ENCODE measurements at places on chromosomes 2 and 18.

DNA sequence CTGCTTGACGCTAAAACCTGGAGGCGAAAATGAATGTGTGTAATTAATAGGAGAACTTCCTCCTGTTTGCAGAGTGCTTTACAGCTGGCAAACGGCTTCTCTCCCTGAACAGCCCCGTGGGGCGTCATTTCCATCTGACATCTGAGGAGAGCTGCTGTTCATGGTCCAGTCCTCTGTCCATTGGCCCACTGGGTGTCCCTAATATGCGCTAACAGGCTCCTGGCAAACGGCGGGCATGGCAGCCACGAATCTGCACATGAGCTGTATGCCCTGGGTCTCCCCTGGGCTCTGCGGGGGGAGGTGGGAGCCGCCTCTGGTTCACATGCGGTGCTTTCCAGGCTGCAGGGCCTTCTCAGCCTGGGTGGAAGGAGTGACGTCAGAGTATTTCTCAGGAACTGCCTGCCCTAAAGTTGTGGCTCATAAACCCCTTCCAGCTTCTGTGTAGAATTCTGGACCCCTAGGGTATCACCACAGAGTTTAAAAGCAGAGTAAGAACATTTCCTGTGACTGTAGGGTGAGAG lies 73.2 kb downstream of the LRRFIP1 start:
- peak; percentile 61 for DNase-seq

- no peak for DNase-seq
Measured at GRCh38 chr18:44871771-44872170, 191.1 kb downstream of the SETBP1 start.

GRCh38 chr2:66897691-66898150 lies 462.8 kb downstream of the MEIS1 start:
- no peak for DNase-seq

- no peak for DNase-seq
Measured at GRCh38 chr2:186523791-186524190, 37.7 kb downstream of the ZC3H15 start.

DNA sequence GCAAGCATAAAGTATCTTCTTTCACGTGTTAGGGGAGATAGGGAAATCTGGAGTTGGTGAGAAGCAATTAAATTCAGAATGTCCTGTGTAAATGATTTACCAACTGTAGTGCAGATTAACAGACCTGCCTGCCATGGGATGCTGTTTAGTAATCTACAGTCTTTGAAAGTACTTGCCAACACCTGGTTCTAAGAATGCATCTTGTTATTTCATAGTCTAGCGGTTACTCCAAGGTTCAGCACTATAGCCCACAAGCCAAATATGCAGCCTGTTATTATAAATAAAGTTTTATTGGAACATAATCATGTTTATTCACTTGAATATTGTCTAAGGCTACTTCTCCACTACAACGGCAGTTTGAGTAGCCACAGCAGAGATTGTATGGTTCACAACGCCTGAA lies 100.8 kb downstream of the OSBPL6 start:
- no peak for DNase-seq

- no peak for DNase-seq
Measured at GRCh38 chr2:203867561-203868200, at the start of gene CTLA4. TSS of gene CTLA4 (plus strand) at chr2:203867771. CDS start at chr2:203867943, 172 bp downstream.

GRCh38 chr2:133193544-133194361 lies 374.5 kb downstream of the NCKAP5 start:
- no peak for DNase-seq

DNA sequence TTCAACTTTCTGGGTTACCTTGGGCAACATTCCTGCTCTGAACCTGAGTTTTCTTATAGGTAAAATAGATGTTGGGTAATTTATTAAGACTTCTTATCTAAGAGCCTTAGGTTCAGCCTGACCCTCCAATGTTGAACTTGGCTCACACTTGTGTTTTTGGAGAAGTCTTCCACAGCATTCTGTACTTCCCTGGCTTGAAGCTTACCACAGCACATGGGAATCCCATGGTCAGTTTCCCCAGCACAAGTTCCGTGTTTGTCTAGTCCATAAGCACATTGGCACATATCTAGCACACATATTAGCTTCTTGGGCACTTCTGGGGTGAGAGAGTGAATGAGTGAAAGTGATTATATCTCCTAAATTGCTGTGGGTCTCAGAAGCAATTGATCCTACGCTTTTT lies 782.5 kb upstream of the HS6ST1 start:
- no peak for DNase-seq

GRCh38 chr2:2530334-2530733 lies 199.3 kb upstream of the MYT1L start:
- DNase-seq: no peak

DNA sequence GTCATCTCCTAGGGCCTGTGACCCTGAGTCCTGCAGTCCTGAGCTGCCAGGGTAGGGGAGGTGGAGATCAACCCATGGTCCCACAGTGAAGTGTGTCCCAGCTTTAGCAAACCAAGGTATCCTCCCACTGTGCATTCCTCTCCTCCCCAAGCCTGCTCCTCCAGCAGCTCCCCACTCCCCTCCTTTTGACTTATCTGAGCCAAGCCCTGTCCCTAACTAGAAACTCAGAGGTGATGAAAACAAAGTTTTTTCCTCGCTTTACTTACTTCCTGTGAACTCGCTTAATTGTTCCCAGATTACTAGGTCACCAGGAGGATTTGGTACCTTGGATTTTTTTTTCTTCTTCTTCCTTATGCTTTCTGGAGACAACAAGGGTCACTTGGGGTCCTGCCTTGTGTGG lies 80.8 kb downstream of the EHD3 start:
- DNase-seq: no peak

DNA sequence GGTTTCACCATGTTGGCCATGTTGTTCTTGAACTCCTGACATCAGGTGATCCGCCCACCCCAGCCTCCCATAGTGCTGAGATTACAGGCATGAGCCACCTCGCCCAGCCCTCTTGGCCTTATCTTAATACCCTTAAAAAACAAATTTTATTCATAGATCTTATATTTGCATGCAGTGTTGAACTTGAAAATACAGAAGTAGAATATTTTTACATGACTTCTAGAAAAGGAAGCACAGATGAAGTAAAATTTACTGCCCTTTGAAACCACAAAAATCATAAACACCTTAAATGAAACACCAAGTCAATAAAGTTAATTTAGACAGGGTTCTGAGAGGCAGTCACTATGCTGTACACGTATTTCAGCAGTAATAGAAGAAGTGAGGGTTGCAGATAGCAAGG lies 145.7 kb downstream of the CERS6 start:
- no peak for DNase-seq

DNA sequence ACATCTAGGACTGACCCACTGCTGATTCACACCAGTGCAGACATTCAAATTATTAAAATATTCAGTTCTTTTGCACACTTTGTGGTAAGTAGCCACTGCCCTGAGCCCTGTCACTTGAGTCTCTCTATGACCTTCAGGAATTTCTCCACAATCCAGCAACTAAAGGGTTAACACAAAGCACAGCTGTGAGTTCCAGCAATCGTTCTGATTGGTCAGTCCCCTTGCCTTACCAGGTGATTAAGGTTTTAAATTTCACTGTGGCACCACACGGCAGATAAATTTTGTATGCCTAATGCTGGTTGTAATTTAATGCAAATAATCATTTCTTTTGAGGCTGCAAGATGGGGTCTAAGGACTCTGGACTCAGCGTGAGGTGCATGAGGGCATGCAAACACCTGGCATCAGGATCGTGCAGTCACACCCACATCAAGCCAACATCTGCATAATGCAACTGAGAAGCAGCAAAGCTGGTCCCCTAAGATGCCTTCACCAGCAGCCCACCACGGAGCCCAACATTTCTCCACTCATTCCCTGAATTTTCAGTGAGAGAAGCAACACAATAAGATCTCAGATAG lies 36.6 kb downstream of the SLC14A1 start:
- no peak for DNase-seq

GRCh38 chr18:59606193-59607077 lies 90.8 kb downstream of the CCBE1 start:
- DNase-seq: no peak

GRCh38 chr2:196220671-196221070 lies 49.3 kb upstream of the STK17B start:
- no peak for DNase-seq

- DNase-seq: no peak
Measured at GRCh38 chr18:48781163-48781987, 169.4 kb downstream of the SMAD7 start.

- no peak for DNase-seq
Measured at GRCh38 chr2:52327641-52328040, 1295.7 kb upstream of the NRXN1 start.

- DNase-seq: no peak
Measured at GRCh38 chr2:105187531-105187930, 54.0 kb upstream of the GPR45 start.

GRCh38 chr2:41206004-41206403 lies 754.1 kb upstream of the SLC8A1 start:
- DNase-seq: no peak

DNA sequence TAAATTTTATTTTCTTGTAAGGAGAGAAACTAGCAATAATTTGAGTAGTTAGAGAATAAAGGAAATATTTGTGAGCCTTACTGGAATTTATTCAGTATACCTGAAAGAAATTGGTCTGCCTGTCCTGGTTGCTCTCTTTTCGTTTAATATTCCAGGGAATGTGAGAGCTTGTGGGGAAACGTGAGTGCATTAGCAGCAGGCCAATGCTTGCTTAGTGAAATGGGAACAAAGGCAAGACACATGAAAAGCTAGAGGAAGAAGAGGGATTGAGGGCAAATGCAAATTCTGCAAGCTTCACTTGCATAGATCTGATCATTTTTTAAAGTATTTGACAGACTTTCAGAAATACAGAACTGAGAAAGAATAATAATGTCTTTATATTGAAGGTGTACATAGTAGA lies 111.0 kb downstream of the ERBB4 start:
- DNase-seq: no peak

DNA sequence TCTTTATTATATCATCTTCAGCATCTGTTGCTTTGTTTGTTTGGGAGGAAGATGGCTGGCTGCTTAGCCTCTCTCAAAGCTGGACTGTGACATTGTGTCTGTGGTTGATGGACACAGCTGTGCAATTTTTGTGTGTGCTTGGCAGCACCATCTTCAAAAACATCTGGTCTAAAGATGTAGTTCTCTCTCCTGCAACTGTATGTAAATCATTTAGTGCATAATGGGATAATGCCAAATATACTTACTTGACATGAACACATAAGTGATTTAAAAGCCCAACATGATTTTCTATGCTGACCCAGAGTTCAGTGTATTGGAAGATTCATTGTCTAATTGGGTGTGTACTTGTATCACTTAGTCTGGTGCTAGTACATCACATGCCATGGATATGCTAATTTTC lies 112.2 kb downstream of the MAP4K4 start:
- DNase-seq: no peak

GRCh38 chr2:198591586-198591985 lies 787.2 kb downstream of the PLCL1 start:
- no peak for DNase-seq

DNA sequence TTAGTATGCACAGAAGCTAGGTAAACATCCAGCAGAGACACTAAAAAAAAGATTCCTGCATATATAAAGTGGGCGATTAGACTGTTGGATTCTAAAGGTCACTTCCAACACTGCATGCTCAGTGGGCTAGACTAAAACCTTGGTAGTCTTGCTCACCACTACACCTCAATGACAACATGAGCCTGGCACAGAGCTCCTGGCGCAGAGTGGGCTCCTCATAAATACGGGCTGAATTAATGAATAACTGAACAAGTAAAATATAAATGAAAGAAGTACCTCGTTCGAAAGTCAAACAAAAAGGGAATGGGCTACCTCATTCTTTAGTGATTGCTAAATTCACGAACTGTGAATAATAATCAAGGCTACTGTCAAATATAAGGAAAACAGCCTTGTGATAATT lies 185.3 kb downstream of the STK39 start:
- DNase-seq: no peak
